Uterine smooth muscle cell (primary cell): ENCODE measurements at places on chromosomes 4 and X. TPM values are rescaled to one million over a fixed set of nuclear protein-coding genes. Genes with fewer than 3 reads are reported as not detected.

NALF2 gene
- total RNA-seq = not detected in 2 replicates

CRMP1 gene
- total RNA-seq = 0.62 and 0.77 TPM in 2 replicates

HGFAC gene
- total RNA-seq = 0.11 TPM in 1 of 2 replicates, not detected in the other

YY2 gene
- total RNA-seq = 2.6 and 2.7 TPM in 2 replicates

TRIM61 gene
- total RNA-seq = 1.5 and 2.7 TPM in 2 replicates

INTS12 gene
- total RNA-seq = 22.6 and 23.6 TPM in 2 replicates

RAI2 gene
- total RNA-seq = 0.66 and 0.87 TPM in 2 replicates

FAM236B gene
- not detected in 2 replicates for total RNA-seq

CENPVL2 gene
- total RNA-seq = not detected in 2 replicates
